ENCODE measurements at places on chromosomes 3 and 15.

GRCh38 chr15:40506964-40507571 is 36.3 kb downstream of the CHST14 start:
- peak; percentile 60 for DNase-seq

GRCh38 chr3:124854009-124854408 is 33.2 kb downstream of the ITGB5 start:
- no peak for DNase-seq

GRCh38 chr3:111763968-111764367 is 95.1 kb upstream of the PHLDB2 start:
- peak; percentile 31 for DNase-seq

DNA sequence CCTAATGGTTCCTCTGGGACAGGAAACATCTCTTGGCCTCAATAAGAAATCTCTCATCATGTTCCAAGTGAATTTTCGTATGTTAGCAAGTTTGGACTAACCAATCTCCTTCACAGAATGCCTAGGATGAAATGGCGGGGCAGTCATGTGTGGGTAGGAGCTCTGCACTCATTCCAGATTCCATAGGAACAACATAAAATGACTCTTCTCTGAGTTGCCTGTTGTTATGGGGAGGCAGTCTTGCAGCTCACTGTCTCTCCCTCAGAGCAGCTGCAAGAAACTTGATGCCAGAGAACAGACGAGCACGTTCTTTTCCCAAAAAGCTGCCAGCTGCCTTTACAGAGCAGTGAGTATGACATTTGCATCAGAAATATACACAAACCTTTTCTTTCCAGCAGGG is 34.1 kb downstream of the SPATA12 start:
- DNase-seq: peak; percentile 92

- no peak for DNase-seq
Measured at GRCh38 chr3:182375916-182376315, 417.4 kb upstream of the ATP11B start.

- DNase-seq: no peak
Measured at GRCh38 chr15:40960151-40960885, 7.0 kb downstream of the CHAC1 start.

GRCh38 chr3:29338377-29338776 is 57.5 kb downstream of the RBMS3 start:
- DNase-seq: no peak

GRCh38 chr15:81002331-81003096 is 1.8 kb downstream of the TLNRD1 start:
- no peak for DNase-seq

DNA sequence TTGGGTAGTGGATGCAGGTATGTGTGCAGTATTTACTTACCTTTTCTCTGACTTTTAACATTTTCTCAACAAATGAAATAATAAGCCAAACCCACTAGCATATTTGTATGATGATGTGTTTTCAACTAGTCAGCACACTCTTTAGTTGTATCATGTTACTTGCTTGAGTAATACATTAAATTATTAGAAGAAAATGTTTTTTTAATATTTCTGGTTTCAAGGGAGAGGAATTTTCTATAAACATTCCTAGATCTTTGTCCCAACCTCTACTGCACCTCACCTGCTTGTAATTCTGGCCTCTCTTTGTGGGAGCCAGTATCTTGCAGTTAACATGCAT is 161.8 kb upstream of the CBLB start:
- peak; percentile 58 for DNase-seq

DNA sequence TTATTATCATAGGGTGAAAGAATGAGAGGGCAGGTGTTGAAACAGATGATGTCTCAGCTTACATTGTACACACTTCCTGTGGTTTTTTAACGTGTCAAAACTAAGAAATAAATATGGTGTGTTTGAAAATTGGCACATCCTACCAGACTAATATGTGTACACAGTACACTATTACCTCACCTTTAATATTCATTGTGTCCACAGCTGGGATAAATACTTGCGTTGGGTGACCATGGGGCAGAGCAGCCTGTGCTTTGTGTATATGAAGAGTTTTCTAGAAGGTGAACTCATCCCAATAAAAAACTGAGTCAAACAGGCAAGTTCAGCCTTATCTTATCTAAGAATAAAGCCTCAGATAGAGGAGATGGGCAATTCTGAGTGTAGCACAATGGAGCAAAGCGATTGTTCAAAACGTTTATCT is 17.3 kb downstream of the SUCNR1 start:
- DNase-seq: peak; percentile 81

GRCh38 chr15:101022876-101023275 is 103.7 kb downstream of the LRRK1 start:
- no peak for DNase-seq

- DNase-seq: peak; percentile 68
Measured at GRCh38 chr3:124780761-124781475, 50.7 kb downstream of the UMPS start.

- DNase-seq: no peak
Measured at GRCh38 chr15:77354063-77354462, 65.8 kb downstream of the PEAK1 start.

DNA sequence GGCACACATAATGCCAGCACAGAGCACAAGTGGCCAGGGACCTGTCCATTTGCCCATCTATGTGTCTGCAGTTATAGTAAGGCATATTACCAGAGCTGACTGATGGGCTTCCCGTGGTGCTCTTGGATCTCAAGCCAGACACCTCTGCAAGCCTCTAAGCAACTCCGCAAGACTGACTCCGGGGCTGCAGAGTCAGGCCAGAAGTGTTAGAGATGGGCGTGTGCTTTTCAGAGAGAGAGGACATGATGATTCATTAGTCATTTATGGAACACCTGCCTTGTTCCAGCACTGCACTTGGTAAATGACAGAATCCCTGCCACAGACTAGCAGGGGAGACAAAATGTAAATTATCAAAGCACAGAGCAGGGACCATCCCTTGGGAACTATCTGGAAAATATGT is 559.0 kb downstream of the PDCD6IP start:
- peak; percentile 1 for DNase-seq

DNA sequence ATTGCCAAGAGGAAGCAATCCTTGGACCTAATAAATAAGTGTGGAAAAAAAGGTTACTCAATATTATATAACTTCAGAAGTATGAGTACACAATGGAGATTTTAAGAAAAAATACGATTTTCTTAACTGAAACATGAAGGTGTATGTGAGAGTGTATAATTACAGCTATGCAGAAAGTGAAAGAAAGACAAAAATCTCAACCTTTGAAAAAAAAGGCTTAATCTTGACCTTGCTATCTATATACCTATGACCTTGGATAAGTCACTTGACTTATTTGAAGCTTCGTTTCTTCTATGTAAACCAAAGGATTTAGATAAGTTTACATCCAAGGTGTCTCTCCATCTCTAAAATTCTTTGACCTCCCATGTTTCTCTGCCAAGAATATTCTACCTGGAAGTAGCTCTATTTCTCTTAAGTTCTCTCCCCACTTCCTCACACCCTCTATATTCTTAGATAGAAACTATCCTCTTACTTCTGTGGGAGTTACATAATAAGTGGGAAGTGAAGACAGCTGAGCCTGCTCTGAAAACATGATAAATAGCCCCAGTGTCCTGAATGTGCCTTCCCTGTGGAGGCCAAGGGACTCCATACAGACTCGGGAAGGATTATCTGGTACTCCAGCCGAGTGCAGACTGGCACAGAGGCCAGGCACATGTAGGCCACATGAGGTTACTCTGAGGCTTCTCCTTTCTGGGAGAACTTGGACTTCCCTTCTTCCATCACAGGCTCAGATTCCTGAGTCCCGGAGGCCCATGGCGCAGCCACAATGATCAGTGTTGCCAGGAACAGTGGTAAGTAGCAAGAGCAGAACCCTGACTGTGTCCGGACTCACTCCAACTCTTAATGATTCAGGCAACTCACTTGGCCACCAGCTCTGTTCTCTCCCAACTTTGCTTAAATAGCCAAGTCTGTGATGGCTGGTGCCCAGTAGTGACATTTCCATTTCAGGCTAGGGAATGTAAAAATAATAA is 166.8 kb upstream of the COL8A1 start:
- no peak for DNase-seq

GRCh38 chr3:171356251-171356650 is 104.0 kb downstream of the TNIK start:
- DNase-seq: no peak

DNA sequence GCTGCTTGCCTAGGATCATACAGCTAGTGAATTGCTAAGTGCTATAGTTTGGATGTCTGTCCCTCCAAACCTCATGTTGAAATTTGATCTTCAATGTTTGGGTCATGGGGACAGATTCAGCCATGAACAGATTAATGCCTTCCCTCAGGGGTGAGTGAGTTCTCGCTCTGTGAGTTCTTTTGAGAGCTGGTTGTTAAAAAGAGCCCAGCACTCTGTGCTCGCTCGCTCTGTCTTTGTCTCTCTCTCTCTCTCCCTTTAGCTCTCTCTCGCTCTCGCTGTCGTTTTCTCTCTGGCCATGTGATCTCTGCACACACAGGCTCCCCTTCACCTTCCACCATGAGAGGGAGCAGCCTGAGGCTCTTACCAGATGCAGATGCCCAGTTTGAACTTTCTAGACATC is 14.9 kb downstream of the TRH start:
- no peak for DNase-seq

DNA sequence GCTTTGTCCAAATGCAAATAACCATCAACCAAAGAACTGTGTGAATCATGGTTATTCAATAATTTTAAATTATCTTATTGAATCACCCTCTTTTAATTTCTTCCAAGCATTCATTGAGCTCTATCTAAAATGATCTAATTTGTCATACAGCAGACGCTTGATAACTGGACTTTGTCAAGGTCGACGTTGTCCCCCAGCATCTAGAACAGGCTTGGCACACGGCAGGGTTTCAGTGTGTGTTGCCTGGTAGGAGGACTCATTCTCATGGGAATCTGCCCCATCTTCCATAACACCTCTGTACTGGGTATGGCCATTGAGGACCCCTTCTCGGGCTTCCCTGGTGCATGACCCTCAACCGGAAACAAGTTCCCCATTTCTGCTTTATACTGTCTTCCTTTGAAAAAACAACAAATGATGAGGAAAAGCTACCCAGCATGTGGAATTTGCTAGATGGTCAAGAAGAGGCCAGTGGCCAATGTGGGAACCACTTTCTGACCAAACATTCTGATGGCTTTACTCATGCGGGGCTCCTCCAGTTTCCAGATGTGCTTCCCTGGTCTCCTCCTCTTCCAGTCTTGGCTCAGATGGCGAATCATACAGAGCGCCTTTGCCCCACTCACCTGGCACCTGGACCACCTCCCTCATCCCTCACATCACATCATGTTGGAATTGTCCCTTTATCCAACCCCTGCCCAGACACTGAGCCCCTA is 41.7 kb upstream of the SEC22A start:
- peak; percentile 11 for DNase-seq

- DNase-seq: no peak
Measured at GRCh38 chr3:184968115-184968514, 156.1 kb downstream of the VPS8 start.

DNA sequence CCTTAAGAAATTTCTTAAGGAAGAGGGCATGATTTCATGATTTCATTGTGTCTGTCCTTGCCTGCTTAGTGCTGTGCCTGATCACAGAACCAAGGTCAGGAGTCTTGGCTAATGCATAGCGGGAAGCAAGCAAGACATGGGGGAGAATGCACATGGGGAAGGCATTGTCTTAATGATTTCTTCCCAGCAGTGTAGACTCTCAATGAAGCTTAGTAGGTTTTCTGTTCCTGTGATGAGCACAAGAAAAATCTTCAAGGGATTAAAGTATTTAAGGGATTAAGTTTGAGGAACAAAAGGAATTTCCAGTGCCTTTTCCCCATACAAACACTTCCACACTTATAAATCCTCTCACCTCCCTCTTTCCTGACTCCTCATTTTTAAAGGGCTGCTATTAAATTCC is 46.9 kb upstream of the SEMA6D start:
- DNase-seq: no peak

- peak; percentile 35 for DNase-seq
Measured at GRCh38 chr3:71103430-71103921, 480.1 kb downstream of the FOXP1 start.

GRCh38 chr3:32360493-32360827 is 31.2 kb upstream of the CMTM7 start:
- DNase-seq: no peak

- no peak for DNase-seq
Measured at GRCh38 chr3:43043071-43043766, 62.7 kb downstream of the POMGNT2 start.

DNA sequence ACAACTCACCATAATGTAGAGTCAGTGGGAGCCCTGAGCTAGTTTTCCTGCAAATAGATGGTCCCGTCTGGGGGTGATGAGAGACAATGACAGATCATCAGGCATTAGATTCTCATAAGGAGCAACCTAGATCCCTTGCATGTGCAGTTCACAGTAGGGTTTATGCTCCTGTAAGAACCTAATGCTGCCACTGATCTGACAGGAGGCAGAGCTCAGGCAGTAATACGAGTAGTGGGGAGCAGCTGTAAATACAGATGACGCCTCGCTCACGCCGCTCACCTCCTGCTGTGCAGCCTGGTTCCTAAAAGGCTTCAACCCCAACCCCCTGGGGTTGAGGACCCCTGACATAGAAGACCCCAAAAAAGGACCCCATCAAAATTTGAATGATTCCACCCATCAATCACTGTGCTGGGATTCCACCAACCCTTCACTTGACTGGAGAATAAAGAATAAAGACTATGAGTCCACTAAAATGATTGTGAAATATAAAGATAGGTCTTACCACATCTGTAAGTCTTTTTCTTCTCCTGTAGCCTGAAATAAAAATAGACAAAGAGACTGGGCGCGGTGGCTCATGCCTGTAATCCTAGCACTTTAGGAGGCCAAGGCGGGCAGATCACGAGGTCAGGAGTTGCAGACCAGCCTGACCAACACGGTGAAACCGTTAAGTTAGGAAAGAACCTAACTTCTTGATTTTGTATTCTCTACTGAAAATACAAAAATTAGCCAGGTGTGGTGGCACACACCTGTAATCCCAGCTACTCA is 9.9 kb upstream of the UBL7 start:
- DNase-seq: no peak

- peak; percentile 98 for DNase-seq
Measured at GRCh38 chr3:123732447-123732846, 147.6 kb upstream of the HACD2 start.

All from LHCN-M2 (cell line).